ENCODE measurements at places on chromosomes 11 and 22.

GRCh38 chr11:95514416-95515110 lies 275.0 kb downstream of the FAM76B start:
- no peak for DNase-seq

GRCh38 chr22:50320671-50321325 lies 6.0 kb downstream of the DENND6B start:
- DNase-seq, result no peak

GRCh38 chr11:67627441-67627811 lies 2.3 kb downstream of the NUDT8 start:
- no peak for DNase-seq

DNA sequence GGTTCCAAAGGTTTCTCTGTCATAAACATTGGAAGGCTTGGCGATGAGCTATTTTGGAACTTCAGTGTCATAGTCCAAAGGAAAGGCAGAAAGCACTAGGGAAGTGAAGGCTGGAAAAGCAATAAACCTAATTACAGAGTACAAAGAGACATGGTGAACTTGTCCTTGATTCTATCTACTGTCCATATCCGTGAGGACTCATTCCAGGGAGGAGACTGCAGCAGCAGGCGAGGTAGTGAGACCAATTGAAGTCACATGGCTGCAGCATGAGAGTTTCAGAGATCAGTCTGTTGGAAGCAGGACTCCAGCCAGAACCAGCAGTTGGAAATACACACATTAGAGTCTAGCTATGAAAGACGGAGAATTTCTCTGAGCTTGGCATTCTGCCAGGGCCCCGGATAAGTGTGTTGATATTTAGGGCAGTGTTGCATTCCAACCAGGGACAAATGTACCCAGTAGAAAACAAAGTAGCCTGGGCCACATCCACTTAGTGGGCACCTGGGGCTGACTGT lies 54.1 kb upstream of the ARHGAP42 start:
- DNase-seq, result no peak

GRCh38 chr11:70145841-70146240 lies 57.3 kb upstream of the FADD start:
- DNase-seq, result no peak

GRCh38 chr22:38353142-38353629 lies 36.0 kb upstream of the CSNK1E start:
- peak; percentile 49 for DNase-seq

- no peak for DNase-seq
These were observed 35.2 kb downstream of the PPP2R1B start for GRCh38 chr11:111730871-111731591.

GRCh38 chr22:50298937-50299784 lies 8.3 kb downstream of the PLXNB2 start:
- no peak for DNase-seq

- no peak for DNase-seq
These were observed 76.5 kb downstream of the TMPRSS5 start for GRCh38 chr11:113629562-113629961.

- no peak for DNase-seq
These were observed 7.5 kb upstream of the MS4A7 start for GRCh38 chr11:60370811-60371298.

DNA sequence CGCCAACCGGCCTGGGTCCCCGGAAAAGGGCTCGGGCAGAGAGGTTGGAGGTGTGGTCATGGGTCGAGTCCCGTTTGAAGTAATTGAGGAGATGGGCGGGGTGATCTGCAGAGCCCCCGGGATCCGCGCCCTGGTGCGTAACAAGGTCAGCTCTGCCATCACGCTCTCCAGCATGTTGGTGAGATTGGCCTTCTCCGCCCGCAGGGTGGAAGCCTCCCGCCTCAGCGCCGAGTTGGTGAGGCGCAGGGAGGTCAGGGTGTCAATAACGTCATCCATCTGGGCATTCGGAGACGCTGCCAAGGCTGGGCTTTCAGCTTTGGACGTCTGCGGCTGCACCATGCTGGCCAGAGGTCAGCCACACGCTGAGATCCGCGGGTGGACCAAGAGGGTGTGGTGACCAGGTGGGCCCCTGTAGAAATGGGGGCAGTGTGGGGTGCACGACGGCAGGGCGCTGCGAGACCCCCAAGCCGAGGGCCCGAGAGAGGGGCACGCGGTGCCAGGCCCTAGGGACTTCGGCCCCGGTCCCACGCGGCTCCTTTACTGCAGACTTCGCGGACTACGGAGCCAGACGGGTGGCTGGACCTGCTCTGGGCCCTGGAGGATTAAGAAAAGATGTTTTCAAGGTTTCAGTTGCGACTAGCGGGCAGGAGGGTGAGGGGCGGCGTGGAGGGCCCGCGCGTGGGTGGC lies 672 bp downstream of the RTL6 start:
- DNase-seq, result no peak

GRCh38 chr11:46352063-46352841 lies 5.0 kb downstream of the DGKZ start:
- peak; percentile 75 for DNase-seq

- DNase-seq, result peak; percentile 49
These were observed at the start of gene VWCE for GRCh38 chr11:61294717-61295595. VWCE (minus strand) TSS chr11:61295316; CDS start chr11:61295037, 279 bp downstream.

- DNase-seq, result no peak
These were observed 65.2 kb downstream of the FBXO7 start for GRCh38 chr22:32539631-32540421.

GRCh38 chr11:130528298-130529261 lies 80.1 kb downstream of the ADAMTS15 start:
- no peak for DNase-seq

DNA sequence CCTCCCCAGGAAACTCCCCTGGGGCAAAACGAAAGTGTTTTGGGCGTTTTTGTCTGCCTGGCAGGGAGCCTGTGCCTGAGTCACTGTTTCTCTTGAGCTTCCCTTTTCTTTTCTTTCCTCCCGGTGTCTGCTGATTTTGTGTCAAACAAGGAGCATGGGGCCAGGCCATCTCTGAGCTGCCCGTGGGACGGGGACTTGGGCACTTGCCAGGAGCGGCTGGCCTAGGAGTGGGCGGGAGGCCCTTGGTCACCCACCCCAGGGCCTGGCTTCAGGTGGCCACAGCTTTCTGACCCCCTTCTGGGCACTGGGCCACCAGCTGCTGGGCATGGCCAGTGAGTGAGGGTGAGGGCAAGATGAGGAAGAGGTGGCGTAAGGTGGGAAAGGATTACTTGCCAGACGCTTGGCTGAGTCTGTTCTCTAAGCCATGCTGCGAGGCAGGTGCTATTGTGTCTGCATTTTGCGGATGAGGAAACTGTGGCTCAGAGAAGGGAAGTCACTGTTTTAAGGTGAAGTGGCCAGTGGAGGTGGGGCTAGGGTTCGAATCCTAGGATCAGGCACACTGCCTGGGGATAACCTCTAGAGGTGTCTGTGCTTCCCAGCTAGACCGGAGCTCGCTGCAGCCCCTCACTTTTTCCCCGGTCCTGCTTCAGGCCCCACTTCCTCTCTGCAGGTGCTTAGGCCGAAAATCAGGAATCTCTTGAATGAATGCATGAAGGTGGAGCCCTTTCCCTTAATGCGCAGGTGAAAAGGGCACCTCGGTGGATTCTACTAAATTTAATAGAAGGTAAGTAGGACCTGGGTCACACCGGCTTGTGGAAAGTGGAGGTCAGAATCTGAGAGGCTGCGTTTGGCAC lies 7.8 kb upstream of the NFAM1 start:
- DNase-seq, result peak; percentile 22

DNA sequence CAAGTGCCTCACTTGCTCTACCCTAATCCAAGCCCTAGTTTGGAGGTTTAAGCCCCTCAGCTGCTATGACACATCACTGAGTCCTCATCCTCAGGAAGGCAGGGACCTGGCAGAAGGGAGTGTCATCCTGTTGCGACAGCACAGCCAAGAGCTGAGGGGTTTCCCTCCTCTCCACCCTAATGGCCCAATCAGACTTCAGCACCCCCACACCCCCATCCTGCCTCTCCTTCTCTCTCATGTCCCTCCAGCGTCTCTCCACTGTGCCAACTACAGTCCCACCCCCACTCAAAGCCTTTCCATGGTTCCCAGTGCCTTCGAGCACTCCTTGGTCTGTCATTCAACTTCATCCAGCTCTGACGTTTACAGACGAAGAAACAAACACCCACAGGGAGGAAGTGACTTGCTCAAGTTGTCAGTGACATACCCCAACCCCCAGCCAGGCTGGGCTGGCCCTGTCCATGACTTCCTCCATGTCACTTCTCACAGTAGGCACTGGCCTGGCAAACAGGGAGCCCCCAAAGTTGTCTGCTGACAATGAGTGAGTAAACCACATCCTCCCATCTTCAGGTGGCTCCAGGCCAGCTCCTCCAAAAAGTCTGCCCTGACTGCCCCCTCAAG lies 15.6 kb downstream of the ARAP1 start:
- peak; percentile 73 for DNase-seq

- peak; percentile 9 for DNase-seq
These were observed 650.8 kb upstream of the KIRREL3 start for GRCh38 chr11:127651175-127651887.

DNA sequence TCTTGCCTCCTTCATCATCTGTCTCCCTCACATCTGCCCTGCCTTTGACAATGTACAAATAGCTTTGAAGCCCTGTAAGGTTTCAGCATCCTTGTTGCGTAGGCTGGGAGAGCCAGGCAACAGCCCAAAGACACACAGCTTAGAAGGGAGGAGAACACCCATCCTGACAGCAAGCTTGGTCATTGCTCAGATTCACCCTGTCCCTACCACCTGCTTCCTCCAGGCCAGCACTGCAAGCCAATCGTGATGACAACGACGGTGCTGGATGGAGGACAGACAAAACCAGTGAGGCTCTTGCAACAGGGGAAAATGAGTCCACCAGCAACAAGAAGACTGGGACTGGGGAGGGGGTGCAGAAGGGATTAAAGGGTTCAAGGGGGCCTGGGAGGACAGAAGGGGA lies 32.9 kb upstream of the CD5 start:
- no peak for DNase-seq

DNA sequence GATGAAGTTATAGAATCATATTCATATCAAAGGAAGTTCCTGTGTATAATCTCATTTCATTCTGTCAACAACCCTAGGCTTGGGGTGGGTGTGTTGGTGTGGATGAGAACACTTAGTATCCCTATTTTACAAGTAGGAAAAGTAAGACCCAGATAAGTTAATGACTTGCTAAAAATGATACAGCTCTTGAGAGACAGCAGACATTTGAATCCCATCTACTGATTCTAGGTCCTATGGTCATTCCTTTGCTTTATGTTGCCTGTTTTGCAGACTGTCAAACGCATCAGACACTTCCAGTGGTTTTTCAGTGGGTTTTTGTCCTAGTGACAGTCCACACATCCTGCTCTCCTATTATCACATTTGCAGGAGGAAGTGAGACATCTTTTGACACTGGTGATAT lies 153.1 kb downstream of the TEAD1 start:
- no peak for DNase-seq

- no peak for DNase-seq
These were observed 75.7 kb downstream of the GRAMD1B start for GRCh38 chr11:123505546-123506299.

GRCh38 chr11:47617417-47617809 lies 23.2 kb upstream of the C1QTNF4 start:
- no peak for DNase-seq

GRCh38 chr11:2794046-2794967 lies 91.3 kb downstream of the CDKN1C start:
- no peak for DNase-seq
